ENCODE measurements at places on chromosomes 5 and 9.

GRCh38 chr5:150694612-150695011 is 6.2 kb downstream of the RBM22 start:
- no peak for DNase-seq

- no peak for DNase-seq
Observed at GRCh38 chr9:77523891-77524290, 124.2 kb downstream of the GNA14 start.

DNA sequence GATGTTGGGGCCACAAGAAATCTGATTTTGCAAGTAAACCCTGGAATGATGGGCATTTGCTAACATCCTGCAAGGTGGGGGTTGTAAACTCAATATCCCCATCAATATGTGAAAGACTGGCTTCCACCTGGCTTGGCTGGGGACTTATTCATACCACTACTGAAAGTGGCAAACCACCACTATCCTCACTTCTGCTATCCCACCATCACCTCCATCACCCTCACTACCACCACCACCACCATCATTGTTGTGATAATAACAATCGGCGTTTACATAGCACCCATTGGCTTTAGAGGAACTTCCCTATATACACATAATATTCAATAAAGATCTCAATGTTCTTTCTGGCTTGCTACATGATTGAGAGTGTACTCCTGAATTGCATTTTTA is 224.7 kb upstream of the DAP start:
- no peak for DNase-seq

DNA sequence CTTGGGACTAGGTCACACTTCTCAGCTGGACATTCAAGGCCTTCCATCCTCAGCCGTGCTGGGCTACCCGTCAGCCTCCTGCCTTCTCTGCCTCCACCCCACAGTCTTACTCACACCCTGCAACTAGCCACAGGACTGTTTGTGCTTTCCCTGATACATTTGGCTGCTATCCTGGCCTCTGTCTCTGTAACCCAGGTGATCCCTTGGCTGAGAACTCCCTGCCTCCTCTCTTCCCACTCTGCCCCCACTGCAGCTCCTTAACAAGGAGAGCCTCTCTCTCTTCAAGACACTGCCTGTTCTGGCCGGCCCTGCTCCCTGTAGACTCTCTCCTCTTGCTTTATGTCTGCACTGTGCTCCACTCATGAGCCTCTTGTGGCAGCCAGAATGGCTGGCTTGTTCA is 120.6 kb downstream of the MSX2 start:
- no peak for DNase-seq

DNA sequence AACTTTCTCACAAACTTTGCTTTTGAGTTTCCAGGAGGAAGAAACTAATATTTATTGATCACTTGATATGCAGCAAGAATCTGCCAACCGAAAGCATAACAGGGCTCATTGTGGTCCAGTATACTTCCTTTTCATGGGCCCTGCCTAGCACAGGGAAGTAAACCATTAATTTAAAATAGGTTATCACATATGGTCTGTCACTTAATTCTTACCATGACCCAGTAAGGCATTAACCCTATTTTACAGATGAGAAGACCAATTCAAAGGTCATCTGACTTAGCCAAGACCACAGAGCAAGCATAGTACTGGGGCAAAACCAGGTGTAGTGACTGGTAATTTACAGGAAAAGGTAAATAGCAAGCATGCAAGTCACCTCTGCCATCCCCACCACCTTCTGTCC is 336.9 kb upstream of the DMAC1 start:
- no peak for DNase-seq

GRCh38 chr5:31385774-31386537 is 145.9 kb downstream of the DROSHA start:
- no peak for DNase-seq

DNA sequence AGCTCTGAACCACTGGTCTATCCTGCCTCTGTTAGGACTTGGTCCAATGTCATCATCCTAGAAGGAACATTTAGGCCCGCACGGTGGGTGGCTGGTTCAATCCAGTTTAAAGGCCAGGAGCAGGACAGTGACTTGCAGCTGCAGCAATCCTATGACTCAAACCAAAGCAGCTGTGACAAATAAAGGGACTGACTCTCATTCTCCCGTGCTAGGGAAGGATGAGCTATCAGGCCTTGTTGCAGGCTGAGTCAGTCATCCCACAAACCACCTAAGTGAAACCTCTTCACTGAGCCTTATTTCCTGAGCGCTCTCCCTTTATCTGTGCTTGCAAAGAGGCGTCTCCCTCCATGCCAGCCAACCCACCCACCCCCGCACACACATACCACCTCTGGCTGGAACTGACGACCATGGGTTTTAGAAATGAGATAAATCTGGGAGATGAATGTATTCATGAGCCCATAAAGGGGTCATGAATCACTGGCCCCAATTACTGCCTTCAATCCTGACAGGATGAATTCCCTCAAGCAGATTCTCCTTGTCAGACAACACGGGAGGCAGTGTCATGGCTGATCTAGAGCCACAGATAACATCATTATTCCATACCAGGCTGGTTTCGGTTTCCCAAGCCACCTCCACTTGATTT is 93.4 kb downstream of the KCNIP1 start:
- no peak for DNase-seq
